ENCODE measurements at places on chromosomes 11 and 22.

DNA sequence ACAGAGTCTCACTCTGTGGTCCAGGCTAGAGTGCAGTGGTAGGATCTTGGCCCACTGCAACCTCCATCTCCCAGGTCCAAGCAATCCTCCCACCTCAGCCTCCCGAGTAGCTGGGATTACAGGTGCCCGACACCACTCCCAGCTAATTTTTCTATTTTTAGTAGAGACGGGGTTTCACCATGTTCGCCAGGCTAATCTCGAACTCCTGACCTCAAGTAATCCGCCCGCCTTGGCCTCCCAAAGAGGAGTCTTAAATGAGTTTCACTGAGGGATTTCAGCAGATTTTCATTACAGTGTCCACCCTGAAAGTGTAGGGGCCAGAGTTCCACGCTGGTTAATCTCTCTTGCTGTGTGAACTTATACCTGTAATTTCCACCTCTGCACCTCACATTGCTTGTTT lies 412 bp upstream of the RPS3 start:
- DNase-seq = no peak

GRCh38 chr11:57490456-57491248 lies 24.9 kb downstream of the SLC43A1 start:
- DNase-seq = no peak

GRCh38 chr11:83895516-83895915 lies 609.3 kb upstream of the CCDC90B start:
- DNase-seq = no peak

GRCh38 chr22:46934746-46935491 lies 172.5 kb downstream of the TBC1D22A start:
- DNase-seq = no peak

- DNase-seq = no peak
Observed at GRCh38 chr11:46972821-46973220, 36.3 kb downstream of the CSTPP1 start.

- no peak for DNase-seq
Observed at GRCh38 chr11:12639388-12639787, 34.8 kb upstream of the TEAD1 start.

DNA sequence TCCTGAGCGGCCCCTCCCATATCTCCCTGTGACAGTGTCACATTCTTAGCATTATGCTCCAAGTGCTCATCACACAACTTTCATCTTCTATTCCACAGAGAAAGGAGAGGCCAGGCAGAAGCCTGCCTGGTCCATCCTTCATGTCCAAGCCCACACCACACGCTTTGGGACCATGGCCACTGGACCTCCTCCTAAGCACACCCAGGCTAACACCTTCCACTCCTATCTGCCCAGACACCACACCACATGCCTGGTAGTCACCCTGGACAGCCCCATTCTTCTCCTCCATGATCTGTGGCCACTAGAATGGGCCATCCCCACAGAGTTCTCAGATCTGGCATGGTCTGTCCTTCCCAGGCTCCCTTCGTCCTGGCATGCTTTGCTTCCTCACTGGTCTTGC lies 55.3 kb downstream of the HIRA start:
- no peak for DNase-seq

DNA sequence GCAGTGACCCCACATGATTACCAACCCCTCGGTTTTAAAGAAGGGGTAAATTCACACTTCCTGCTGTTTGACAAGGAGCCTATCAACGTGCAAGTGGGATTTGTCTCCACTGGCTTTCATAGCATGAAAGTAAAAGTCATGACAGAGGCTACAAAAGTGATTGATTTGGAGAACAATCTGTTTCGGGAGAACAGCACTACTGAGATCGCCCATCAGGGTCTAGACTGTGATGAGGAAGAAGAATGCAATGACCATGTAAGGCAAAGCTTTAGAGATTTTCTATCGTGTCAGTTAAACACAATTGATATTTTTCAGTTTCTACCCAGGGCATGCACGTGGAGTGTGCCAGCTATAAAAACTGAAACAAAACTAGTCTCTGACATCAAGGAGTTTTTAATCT lies 41.7 kb downstream of the HORMAD2 start:
- DNase-seq = no peak

DNA sequence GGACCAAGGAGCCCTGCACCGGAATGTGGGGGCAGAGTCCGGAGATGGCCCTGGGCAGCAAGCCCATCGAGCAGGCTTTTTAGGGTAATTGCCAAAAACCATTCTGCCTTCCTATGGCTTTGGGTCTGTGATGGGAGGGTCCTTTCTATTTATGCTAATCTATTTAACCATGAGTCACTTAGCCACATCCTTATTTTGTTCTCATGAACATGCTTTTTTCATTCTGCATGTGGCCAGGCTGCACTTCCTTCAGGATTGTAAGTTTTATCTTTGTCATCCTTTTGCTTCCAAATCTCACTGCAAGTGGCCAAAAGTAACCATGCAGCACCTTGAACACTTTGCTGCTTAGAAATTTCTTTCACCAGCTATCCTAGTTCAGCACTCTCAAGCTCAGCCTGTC lies 88.3 kb downstream of the EFCAB6 start:
- DNase-seq = no peak

DNA sequence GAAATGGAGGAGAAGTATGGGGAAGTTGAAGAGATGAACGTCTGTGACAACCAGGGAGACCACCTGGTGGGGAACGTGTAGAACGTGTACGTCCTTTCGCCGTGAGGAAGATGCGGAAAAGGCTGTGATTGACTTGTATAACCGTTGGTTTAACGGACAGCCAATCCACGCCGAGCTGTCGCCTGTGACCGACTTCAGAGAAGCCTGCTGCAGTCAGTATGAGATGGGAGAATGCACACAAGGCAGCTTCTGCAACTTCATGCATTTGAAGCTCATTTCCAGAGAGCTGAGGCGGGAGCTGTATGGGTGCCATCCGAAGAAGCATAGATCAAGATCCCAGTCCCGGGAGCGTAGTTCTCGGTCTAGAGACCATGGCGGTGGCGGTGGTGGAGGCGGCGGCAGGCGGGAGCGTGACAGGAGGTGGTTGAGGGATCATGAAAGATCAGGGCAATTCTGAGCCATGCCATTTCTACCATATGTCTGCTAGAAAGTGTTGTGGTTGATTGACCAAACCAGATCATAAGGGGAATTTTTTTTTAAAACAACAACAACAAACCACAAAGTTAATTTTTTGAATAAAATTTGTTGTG lies 36.8 kb upstream of the PHOX2A start:
- DNase-seq = no peak

GRCh38 chr11:131999084-131999483 lies 628.7 kb downstream of the NTM start:
- no peak for DNase-seq

- DNase-seq = no peak
Observed at GRCh38 chr22:37951305-37951704, 2.1 kb downstream of the C22orf23 start.

DNA sequence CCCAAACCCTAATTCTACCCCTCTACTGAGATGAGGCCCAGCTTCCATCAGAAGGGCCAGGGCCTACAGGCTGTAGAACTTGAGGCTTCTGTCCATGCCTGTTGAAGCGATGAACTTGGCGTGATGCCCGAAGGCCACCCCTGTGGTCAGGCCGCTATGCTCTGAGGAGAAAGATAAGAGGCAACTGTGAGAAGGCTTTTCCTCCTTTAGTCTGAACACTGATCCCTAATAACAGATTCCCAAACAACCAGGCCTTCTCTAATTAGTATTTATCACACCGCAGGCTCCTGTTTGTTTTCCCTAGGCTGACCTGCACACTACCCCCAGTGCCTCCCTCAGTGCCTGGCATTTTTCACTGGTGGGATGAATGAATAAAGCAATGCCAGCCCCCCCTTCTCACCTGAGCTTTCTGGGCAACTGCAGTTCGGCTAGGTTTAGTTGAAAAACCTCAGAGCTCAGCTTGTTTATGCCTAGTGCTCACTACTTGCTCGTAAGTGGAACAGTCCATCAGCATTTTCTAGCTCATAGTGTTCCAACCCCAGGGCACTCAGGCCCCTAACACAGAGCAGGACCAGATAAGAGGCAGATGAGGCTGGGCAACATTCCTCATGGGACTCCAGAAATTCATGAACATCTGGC lies 15.2 kb downstream of the PRPF19 start:
- DNase-seq = no peak

GRCh38 chr11:123158033-123159003 lies 36.7 kb downstream of the CLMP start:
- DNase-seq = no peak

DNA sequence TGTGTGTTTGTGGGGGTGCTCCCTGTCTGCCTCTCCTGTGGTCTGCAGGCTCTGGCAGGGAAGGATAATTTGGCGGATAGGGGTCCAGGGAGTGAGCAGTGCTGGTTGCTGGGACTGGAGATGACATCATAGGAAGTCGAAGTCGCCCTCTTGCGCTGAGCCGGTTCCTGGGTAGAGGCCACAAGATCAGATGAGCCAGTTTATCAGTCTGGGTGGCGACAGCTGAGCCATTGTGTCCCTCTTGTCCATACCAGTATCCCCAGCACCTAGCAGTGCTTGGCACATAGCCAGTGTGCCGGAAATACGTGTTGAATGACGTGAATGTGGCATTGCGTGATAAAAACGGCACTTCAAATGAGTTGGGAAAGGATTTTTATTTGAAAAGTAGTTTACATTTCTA lies 9.8 kb downstream of the APOL5 start:
- no peak for DNase-seq

DNA sequence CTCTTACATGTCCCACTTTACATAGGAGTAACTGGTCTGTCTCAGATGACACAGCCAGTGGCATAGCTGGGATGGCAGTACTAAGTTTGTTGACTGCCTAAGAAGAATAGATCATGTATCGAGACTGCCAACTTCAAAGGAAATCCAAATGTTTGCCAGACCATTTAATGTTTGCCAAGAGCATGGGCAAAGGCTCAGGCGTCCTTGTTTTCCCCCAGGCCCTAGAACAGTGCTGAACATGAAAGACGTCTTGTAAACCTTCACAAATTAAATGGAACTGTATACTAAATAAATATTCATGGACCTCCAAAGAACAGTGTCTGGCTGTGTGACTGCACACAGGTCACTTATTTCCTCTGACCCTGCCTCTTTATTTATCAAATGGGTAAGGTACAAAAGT lies 234.7 kb upstream of the CCDC90B start:
- no peak for DNase-seq

DNA sequence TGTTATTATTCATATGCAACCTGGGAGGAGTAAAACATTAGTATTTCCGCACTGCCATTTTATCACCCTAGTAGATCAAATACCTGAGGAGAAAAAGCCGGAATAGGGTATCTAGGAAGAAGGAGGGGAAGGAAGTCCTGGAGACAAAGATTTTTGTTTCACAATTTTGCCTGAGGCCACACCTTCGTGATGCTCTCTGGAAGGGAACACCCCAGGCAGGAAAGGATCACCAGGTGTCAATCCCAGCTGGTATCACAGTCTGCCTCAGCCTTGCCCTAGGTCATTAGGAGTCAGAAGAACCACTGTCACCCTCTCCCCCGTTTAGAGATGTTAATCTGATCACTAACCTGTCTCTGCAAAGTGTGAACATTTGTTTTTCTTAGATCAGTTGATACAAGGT lies 35.4 kb upstream of the IGSF9B start:
- no peak for DNase-seq

DNA sequence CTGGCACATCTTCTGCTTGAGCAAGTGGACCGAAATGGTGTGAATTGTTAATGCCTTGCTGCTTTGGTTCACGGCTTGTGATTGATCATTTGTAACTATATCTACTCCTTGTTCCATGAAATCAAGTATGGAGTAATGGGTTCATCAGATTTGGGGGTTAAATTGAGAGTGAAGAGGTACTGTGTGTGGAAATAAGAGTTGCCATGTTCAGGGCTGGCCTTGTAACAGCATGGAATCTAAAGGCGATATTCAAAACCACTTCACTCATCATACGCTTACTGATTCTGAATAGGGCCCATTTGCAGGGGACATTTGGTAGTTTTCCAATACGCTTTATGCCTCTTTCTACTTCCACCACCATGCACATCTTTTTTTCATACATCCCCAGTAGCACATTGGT lies 122.2 kb downstream of the DCDC1 start:
- no peak for DNase-seq

DNA sequence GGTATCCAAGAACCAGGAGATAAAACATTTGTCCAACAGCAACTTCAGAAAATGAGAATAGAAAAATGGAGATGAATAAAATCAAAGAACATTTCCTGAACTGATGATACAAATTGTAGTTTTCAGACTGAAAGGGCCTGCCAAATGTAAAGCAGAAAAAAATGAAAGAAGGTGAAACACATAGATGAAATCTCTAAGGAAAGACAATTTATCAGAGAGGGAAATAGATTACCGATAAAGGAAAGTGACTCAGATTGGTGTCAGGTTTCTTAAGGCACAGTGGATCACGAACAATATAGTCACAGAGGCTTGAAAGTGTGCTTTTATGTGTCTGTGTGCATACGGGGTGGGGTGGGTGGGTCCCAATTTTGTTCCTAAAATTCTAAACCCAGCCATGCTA lies 4.1 kb upstream of the STT3A start:
- DNase-seq = no peak

DNA sequence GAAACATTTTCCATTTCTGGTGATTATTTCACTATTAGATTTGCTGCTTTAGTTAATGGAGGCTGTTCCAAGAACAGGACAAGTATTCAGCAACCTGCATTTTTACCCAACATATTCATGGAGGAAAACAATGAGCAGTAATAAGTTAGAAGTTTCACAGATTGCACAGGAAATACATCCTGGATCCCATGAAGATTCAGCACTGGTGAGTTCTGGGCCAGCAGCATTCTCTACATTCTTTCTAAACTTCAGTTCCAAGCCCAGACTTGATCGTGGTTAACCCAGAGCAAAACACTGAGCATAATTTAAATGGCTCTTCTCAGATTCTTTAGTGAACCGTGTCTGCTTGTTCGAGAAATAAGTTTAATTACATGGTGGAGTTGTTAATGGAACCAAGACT lies 3.8 kb downstream of the FJX1 start:
- no peak for DNase-seq

DNA sequence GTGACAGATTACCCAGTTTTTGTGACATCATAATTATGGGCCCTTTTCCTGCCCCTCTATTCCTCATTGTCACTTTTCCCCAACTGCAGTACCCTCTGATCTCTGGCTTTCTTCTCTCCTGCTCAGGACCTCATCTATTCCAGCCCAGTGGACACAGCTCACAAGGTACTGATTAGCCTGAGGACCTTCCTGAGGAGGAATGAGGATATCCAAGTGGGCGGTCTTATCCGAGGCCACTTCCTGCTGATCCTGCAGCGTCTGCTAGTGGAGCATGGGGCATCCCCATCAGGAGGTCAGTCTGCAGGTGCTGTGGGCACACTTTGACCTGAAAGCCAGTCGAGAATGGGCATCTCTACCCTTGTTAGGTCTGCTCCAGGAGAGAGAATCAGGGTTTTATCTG lies 24.5 kb upstream of the CCDC134 start:
- DNase-seq = no peak

- no peak for DNase-seq
Observed at GRCh38 chr22:50308597-50308935, 1.1 kb upstream of the PLXNB2 start.
